ENCODE measurements at places on chromosomes 12 and 14.

DNA sequence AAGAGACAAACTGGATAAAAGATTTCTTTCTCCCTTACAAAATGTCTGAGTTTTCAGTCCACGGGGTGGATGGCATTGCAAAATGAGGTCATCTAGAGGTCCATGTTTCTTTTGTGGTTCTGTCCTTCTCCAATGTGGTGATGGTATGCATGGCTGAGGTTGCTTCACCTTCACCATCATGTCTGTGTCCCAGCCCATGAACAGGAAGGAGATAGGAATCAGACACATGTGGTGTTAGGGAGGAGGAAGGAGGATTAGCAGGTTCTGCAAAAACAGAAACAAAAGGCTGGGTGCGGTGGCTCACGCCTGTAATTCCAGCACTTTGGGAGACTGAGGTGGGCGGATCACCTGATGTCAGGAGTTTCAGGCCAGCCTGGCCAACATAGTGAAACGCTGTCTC, 11.0 kb upstream of the AEBP2 start:
- no peak for DNase-seq

DNA sequence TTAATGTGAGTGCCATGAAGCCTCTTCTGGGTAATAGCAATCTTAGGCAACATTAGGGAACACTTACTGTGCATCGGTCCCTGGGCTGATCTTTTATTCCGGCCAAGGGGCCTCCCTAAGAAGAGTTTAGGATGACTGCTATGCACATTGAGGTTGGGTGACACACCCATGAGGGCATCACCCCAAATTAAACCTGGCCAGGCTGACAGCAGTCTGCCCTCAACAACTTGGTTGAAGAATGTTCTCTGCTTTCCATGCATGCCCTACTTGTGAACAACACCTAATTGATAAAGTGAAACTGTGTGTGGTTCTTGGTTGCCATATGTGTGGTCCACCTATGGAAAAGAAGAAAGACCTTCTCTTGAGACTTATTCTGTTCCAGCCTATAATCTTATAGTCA, 1098.0 kb downstream of the BCL11B start:
- no peak for DNase-seq

DNA sequence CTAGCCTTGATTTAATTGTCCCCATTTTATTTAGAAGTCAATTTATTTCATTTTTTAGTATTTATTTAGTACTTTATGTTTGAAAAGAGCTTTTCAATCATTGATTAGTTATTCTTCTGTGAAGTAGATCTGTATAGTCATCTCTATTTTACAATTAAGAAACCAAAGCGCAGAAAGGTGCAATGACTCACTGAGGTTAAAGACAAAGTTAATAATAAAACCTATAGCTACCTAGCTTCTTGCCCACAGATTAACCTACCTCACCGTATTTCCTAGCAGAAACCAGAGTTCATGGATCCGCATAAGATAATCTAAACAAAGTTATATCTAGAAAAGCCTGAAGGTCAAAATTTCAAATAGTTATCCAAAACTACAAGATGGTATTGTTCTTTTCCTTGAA, 176.4 kb downstream of the GRIN2B start:
- no peak for DNase-seq

DNA sequence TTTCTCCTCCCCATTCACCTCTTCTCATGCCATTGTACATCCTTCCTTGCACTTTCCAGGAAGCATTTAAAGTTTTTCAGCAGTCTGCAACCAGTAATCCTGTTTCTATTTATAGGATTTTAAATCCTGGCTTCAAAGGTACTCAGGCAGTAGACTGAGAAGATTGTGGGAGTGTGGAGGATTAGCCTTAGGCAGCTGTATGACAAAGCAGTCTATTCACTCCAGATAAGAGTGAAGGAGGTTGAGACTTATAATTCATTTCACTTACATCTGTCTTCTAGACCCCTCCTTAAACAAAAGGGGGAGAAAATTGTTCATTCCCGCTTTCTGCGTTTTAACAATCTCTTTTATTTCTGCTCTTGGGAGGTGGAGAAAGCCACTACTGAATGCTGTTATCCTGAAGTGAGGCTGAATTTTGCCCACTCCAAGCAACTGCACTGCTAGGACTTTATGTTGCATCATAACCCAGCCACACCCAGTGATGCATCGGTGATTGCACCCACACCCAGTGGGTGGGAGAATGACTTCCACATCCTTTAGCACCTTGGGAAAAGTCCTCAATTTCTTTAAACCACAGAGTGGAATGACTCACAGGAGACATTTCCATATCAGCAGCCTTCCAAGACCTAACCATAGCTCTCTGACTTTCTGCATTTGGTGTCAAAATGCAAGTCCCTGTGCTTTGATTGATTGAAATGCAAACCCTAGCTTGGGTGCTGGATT, 382.5 kb upstream of the ATP2B1 start:
- DNase-seq, result peak; percentile 91

DNA sequence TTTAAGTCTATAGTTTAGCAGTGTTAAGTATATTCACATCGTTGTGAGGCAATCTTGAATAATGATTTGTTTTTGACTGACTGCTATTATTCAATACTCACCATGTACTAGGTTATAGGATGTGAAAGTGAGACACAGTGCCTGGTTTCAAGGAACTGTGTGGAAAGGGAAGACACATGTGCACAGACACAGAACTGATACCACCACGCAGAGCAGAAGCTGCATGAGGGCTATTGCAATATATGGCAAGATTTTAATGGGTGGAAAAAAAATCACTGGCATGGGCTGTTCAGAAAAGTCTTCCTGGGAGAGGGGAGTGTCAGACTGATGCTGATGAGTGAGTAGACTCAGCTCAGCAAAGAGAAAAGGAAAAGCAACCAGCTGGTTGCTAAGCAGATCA, 10.4 kb downstream of the SLC7A8 start:
- no peak for DNase-seq

GRCh38 chr14:25150401-25150800, 100.5 kb upstream of the STXBP6 start:
- DNase-seq, result peak; percentile 30

DNA sequence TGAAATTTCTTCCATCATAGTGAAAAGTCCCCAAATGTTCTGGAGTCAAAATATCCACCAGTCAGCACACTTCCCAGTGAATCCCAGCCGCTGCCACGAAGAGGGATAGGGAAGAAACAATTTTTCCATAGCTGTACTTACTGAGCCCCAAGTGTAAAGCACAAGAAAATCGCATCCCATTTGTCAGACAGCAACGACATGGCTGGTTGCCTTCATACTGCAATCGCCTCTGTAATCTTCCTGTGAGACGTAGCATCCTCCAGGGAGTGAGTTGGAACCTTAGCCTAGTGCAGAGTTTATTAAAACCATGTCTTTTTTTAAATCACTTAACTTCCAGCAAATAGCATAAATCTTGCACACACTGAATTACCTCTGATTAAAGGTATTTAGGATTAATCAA, 56.8 kb downstream of the GNG2 start:
- no peak for DNase-seq

GRCh38 chr12:48940181-48940580, 14.9 kb upstream of the FKBP11 start:
- no peak for DNase-seq

GRCh38 chr14:61812347-61813095, 50.3 kb downstream of the SNAPC1 start:
- no peak for DNase-seq

- no peak for DNase-seq
Observed at GRCh38 chr12:55840581-55841351, 2.0 kb downstream of the MMP19 start.

DNA sequence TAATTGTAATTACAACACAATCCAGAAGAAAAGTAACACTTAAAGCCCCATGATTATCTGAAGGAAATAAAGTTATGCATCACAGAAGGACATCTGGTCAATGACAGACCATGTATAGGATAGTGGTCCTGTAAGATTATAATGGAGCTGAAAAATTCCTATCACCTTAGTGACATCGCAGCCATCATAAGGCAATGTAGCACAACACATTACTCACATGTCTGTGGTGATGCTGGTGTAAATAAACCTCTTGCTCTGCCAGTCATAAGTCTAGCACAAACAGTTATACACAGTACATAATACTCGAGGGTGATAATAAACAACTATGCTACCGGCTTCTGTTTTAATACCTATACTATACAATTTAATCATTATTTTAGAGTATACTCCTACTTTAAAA, 11.2 kb downstream of the ATG2B start:
- DNase-seq, result peak; percentile 3

DNA sequence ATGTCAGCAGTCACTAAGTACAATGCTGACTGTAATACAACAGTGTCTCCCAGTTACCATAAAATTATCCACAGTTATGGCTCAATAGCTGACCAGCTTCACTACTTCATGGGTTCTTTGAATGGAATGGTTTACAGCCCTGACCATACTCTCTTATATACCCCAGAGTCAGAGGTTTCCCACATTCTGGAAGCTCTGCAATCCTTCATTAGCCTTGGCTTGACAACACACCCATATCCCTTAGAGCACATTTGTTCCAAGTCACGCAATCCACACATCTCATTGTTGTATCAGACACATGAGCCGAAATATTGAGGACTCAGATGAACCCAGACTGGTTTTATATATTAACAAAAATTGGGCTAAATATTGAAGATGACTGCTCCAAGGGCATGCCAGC, 209.4 kb upstream of the PLXNC1 start:
- DNase-seq, result no peak

DNA sequence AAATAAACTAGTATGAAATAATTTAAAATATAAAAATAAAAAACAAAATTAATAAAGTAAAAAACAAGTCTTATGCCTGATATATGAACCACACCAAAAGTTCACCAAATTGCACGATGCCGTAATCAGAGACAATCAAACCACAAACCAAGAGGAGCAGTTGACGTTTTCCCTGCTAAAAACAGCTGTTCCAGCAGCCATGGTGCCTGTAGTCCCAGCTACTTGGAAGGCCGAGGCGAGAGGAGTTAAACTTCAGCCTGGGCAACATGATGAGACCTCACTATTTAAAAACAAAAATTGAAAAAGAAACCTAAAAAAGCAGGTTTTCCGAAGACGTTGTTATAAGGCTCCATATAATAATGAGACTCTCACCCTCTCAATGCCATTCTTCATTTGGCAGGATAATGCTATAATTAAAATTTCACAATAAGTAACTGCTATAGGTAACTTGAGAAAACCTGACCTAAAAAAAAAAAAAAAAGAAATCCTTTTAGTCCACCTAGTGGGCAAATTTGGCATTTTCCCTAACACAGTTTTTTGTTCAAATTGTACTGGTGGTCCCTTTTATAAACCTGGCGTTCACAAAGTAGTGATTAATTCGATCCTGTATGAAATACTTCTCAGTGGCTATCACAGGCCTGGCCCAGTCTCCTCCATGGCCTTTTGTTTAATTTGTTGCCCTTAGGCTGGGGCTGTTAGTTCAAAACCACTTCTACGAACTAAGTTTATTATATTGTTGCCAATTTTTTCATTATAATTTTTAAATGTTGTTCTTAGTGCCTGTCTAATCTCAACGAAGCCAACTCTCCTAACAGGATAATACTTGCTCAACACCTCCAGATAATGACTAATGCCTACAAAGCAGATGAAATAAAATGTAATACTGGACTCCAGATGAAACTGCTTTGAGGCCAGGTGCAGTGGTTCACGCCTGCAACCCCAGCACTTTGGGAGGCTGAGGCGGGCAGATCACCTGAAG, 62.1 kb downstream of the TNFAIP2 start:
- DNase-seq, result no peak

GRCh38 chr14:30264161-30264560, 294.8 kb upstream of the G2E3 start:
- no peak for DNase-seq

DNA sequence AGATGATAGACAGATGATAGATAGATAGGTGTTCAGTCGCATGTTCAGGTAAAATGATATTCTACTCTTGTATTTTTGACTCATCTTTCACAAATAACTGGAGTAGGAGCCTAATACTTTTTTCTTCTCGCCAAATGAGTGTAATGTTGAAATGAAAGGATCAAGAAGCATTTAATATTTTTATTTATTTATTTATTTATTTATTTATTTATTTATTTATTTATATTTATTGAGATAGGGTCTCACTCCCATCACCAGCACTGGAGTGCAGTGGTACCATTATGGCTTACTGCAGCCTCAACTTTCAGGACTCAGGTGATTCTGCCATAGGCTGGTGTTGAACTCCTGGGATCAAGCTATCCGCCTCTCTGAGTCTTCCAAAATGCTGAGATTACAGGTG, 298.8 kb downstream of the KCNC2 start:
- DNase-seq, result no peak

GRCh38 chr12:75505706-75506312, 5.6 kb downstream of the KRR1 start:
- peak; percentile 36 for DNase-seq

- peak; percentile 59 for DNase-seq
Observed at GRCh38 chr14:91113829-91114078, at the start of gene DGLUCY. TSS of gene DGLUCY (plus strand) at chr14:91114073. CDS start at chr14:91160295, 46,222 bp downstream.

DNA sequence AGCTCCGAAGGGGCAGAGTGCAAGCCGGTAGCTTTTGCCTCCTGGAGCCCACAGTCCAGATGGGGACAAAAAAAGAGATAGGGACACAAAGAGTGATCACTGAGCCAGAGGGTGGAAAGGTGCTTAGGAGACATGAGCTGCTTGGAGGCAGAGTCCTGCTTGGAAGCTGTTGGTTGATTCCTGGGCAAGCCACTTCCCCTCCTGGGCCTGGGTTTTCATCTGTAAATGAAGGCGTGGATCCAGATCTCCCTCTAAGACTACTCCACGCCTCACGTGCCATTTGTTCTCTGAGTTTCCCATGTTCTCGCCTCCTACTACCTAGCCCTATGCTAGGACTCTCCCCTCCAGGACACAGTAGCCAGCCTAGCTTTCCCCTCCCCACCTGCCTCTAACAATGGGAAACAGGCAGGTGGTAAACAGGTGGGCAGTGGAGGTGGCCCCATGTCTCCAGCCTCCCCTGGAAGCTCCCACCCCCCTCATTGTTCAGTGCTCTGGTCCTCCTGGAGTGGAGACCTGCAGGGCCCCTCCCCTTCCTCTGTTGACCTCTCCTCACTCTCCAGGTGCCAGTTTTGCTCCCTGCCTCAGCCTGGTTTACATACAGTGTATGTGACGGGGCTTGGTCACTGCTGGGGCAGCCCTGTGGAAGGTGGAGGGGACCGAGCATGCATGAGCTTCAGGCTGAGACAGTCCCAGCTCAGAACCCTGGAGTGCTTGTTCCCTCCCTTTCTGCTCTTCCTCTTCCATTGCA, 3.8 kb downstream of the SERPINA3 start:
- DNase-seq, result no peak

Measured in HFFc6 (cell line).